Esophagus mucosa (tissue), 1 donor: ENCODE measurements at places on chromosomes 2 and 18.

DNA sequence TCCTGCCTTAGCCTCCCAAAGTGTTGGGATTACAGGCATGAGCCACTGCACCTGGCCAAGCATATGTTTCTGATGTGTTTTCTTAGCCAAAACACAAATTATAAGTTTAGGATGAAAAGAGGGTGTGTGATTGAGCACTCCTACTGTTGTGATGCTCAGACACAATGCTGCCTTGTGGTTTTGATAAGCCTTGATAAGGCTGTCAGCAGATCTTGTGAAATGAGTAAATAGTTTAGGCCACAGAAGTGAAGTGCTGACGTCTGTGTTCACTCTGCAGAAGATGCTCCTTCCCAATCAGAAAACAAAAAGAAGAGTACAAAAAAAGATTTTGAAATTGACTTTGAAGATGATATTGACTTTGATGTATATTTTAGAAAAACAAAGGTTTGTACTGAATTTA, 24.3 kb downstream of the NCAPH start:
- ATAC-seq: no peak

- no peak for ATAC-seq
Measured at GRCh38 chr2:23249348-23249747, 135.6 kb upstream of the KLHL29 start.

- no peak for ATAC-seq
Measured at GRCh38 chr2:174623106-174623637, 25.6 kb upstream of the WIPF1 start.

- peak; percentile 63 for ATAC-seq
Measured at GRCh38 chr2:40725950-40726349, 274.1 kb upstream of the SLC8A1 start.

- peak; percentile 86 for ATAC-seq
Measured at GRCh38 chr2:37196320-37197195, at the start of gene CEBPZOS. CEBPZOS (plus strand) TSS chr2:37196496; CDS start chr2:37199705, 3,209 bp downstream.

DNA sequence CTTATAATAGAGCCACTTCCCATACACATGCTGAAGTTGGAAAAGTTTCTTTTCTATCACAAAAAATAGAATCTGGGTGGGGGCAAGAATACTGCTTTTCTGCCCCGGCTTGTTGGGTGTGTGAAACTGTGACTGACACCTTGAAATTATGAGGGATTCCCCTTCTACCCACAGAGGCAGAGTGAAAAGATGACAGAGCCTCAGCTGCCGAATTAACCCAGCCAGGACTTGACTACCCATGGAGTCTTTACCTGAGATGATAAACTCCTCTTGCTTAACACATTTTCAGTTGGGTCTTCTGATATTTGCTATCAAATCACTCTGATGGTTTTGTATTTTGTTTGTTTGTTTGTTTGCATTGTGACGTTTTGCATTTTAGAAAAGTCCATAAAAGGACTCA, 66.0 kb upstream of the PMAIP1 start:
- ATAC-seq: no peak

DNA sequence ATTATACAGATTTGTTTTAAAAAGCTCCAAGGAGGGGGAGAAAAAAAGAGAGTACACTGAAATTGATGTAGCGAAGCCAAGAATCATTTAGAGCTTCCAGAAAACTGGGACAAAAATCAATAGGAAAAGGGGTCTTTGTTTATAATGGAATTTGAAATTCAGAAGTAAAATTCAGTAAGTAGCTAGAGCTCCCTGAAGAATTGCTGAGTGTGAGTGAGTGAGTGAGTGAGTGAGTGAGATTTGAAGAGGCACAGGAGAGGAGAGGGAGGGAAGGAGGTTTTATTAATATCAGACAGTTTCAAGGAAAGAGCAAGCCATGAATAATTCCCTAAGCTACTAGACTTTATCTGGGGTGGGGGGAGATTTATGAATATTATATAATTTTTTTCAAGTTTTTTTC, 60.7 kb upstream of the ARHGAP28 start:
- no peak for ATAC-seq

DNA sequence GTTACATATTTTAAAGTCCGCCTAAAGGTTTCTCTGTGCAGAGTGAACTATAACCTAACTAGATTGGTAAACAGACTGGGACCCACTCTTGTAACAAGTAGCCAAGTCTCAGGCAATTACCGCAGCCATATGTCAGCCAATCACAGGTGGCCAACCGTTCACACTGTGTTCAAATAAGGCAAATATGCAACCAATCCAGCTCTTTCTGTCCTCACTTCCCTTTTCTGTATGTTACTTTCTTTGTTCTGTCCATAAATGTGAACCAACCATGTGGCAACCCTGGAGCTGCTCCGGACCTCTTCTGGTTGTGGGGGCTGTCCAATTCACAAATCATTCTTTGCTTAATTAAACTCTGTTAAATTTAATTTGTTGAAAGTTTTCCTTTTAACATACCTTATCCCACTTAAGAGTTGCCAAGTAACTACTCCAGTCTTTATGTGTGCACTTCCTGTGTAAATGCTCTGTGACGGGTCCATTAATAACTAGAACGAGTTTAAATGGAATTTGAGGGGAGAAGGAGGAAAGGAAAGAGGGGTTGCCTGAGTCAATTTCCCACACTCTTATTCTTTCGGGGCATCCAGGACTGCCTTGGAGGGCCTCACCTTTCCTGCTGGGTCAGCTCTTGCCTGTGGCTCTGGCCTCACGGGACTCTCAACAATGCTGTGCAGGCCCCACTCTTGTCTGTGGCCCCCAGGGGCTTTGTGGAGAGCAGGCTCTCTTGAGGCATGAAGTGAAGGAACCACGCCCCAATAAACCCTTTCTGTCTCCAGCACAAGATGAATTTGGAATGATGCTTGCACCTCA, 6.6 kb upstream of the RPL37A start:
- no peak for ATAC-seq

DNA sequence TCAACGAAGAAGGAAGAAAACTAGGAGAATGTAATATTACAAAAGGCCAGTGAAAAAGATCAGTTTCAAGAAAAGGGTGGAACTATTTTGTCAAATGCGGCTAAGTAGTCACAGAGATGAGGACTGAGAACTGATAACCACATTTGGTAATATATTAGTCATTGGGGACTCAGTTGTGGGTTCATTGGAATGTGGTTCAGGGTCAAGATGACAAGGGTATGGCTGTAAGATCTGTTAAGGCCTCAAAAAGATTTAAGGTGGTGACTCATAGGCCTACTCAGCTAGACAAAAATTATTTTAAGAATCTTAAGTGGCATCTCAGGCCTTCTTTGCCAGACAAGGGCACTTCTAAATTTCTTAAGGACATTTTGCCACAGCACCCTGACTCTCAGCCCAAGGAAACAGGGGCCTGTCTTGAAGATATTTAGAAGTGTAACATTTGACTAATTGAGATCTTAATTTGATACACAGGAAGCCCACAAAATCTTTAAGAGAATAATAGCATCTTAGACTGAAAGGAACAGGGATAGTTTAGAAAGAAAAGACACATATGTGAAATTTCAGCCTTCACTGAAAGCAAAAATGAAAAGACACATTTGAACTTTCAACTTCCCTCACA, 81.3 kb downstream of the STRADB start:
- no peak for ATAC-seq

DNA sequence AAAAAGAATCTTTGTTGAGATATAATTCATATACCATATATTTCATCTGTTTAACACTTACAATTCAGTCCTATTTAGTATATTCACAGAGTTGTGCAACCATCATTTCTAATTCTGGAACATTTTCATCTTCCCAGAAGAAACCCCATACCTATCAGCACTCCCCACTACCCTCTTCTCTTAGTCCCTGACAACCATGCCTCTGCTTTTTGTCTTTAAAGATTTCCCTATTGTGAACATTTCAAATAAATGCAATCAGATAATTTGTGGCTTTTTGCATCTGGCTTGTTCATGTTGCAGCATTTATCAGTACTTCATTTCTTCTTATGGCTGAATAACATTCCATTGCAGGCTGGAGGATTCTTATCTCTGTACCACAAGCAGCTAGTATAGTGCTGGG, 305.9 kb upstream of the MEX3C start:
- no peak for ATAC-seq

DNA sequence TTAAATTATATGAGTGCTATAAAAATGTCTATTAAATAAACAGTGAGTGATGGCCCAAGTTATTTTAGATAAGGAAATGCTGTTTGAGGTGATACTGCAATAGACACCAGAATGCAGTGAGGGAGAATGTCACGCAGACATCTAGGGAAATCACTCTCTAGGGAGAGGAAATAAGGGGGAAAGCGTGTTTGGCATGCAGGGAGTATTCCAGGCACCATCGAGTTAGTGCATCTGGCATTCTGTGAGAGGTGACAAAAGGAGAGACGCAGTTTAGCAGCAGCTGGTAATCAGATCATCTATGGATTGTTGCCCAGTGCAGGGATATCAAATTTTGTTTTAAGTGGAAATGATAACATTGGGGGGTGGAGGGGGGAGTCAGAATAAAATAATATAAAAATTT, 175.4 kb upstream of the NETO1 start:
- ATAC-seq: no peak

DNA sequence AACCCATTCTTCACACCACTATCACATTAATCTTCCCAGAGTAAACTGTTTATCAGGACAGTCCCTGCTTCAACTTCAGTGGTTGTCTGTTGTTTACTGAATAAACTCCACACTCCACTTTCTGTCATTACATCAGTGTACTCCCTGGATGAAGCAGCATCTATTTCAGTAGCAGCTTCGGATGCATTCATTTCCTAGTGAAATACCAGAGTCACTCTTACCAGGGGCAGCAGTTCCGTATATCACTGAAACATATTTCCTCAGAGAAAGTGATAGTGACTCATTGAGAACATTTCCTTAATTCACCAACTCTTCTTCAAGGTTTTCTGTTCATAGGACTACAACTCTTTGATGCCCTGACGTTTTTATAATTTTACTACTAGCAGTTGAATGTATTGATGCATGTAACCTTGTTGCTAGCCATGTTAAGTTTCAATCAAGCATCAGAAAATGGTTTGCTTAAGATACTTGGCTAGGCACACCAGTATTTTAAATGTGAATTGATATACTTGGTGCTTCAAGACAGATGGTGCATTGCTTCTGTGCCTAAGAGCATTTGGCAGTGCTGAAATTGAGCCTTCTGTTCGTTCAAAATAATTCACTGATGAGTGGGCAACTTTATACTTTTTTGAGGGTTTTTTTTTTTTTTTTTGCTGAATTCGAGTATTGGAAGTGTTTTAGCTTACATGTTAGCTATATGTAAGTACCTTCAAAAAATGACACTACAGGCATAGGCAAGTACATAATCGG, 92.3 kb downstream of the UBE2E3 start:
- no peak for ATAC-seq

DNA sequence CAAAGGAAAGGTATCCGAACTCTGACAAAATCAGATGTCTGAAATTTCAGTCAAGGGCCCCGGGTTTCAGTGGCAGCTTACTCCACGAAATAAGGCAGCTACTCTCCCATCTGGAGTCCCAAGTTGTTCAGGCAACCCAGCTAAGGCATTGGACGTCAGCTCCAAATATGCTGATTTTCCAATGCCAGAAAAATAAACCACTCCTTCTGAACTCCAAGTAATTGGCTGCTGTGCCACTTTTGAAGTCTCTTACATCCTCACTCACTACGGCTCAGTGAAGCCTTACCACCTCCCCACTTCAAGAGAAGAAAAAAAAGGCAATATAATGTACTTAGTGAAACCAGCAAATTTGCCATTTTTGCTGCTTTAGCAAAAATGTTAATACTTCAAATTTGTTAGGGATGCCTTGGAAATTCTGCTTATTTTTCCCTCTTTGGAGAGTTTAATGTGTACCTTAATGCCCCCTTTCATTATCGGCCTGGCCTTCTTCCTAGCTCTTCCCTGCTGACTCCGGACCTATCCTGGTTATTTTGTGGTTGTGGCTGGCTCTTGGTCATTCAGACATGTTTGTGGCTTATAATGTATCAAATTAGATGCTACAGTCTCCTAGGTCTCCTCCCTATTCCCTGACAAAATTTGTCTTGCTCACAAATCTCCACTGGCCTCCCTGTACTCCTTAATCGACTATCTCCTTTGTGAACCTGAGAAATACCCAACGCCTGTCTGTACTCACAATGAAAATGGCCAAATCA, 589.2 kb upstream of the ZEB2 start:
- ATAC-seq: no peak

DNA sequence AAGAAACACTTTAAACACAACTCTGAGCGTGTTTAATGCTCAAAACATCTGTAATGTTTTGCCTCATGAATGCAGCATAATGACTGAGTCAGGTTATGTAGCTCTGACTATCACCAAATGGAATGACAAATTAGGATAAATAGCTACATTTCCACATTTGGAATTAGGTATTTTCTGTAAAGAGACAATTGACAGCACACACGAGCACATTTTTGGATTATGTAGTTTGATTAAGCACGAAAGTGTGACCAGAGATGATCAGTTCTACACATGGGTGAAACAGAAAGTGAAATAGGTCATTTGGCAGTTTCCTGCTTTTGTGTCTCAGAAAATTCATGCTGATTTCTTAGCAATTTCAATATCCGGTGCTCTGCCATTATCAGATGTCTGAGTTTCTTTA, 29.0 kb downstream of the LPIN1 start:
- ATAC-seq: no peak

GRCh38 chr2:152022090-152022489, 76.8 kb downstream of the CACNB4 start:
- no peak for ATAC-seq

DNA sequence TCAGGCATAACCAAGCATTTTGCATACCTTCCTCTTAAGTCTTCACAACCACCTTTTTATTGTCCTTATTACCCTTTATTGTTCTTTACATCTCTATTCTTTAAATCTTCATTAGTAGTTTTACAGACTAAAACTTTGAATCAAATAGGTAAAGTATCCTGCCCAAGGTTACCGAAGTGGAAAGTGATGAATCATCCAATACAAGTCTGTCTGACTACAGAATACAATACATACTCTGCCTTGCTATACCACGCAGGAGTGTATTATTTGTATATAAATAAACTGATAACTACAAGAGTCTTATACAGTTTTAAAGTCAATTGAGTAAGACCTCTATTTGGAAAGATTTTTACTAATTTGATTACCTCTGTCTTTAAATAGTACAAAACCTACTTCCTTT, 196.0 kb downstream of the ZEB2 start:
- peak; percentile 49 for ATAC-seq

DNA sequence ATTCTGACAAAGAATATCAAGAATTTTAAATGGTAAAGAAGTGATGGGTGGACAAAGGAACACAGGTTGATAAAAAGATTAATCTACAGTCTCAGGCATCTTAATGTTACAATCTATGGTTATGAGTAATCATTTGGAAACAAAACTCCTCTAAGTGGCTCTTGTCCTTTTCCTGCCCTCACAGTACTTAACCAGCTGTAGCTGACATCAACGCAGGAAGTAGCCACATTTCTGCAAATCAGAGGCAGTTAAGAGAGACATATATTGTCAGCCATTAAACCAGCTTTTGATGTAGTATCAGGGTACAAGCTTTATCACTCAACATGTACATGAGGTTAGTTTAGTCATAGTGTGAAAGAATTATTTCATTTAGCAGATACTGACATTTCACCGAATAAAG, 244.6 kb downstream of the NR4A2 start:
- peak; percentile 47 for ATAC-seq
